ENCODE measurements at places on chromosomes 4 and X.

DNA sequence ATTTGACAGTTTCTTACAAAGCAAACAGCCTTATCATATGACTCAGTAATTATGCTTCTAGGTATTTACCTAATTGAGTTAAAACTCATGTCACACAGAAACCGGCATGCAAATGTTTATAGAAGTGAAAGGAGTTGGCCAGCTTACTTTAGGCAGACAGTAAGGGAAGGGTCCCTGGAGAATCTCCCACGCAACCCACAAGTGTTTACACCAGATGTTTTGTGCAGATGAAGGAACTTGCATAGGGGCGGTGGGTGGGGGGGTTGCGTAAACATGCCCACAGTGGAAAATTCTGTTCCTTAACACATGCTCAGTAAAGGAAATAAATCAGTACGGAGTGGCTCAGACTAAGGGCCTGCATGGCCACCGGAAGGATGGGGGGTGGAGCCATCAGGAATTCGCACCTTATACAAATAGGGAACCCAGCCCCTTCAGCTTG is 330.5 kb upstream of the AADAT start:
- DNase-seq = peak; percentile 33

- peak; percentile 63 for DNase-seq
Observed at GRCh38 chrX:131746491-131746968, 202.7 kb downstream of the OR13H1 start.

DNA sequence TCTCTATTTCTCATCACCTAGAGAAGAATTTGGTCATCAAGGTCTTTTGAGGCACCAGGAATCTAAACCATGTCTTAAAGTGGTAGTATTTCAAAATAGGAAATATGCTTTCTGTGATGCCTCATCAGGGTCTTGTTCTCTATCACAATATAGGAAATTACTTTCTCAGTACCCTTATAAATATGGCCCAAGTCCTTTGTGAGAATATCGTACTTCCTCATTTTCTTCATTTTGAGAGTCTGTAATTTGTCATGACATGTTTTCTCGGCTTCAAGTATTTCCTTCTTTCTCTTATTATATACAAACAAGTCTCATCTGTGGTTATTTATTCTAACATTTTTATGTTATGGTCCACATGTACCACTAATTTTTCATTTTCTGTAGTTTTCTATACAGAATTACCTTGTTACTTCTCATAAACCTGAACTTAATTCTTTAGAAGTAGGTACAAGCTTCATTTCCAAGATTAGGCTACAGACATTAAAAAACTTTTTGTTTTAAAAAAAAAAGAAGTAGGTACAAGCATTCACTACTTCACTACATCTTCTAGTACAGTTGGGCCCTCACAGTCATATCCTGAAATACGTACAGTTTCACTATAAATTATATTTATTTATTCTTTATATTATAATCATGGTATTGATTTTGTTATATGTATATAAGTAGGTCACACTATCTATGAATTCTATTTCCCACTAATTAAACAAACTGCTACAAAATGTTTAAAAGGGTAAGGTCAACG is 54.4 kb downstream of the KLHL13 start:
- DNase-seq = no peak

- no peak for DNase-seq
Observed at GRCh38 chr4:118905566-118905965, 16.9 kb downstream of the SYNPO2 start.

GRCh38 chr4:41307638-41308037 is 50.9 kb downstream of the UCHL1 start:
- DNase-seq = no peak

DNA sequence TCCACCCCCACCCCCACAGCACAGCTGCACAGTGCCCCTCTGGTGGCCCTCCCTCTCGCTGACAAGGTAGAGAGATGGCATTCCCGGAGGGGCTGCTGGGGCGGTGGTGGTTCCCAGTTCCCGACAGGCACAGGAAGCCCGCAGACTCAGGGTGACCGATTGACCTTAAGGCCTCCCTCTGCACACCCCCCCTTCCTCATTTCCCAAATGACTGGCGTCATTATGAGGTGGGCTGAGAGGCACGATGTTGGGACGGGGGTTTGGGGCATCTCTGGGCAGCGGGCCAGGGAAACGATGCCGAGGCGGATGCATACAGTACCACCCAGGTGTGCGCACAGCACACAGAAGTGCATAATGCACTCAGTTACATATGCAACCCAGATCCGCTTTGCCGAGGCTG is 3.5 kb upstream of the TIMP1 start:
- DNase-seq = no peak

DNA sequence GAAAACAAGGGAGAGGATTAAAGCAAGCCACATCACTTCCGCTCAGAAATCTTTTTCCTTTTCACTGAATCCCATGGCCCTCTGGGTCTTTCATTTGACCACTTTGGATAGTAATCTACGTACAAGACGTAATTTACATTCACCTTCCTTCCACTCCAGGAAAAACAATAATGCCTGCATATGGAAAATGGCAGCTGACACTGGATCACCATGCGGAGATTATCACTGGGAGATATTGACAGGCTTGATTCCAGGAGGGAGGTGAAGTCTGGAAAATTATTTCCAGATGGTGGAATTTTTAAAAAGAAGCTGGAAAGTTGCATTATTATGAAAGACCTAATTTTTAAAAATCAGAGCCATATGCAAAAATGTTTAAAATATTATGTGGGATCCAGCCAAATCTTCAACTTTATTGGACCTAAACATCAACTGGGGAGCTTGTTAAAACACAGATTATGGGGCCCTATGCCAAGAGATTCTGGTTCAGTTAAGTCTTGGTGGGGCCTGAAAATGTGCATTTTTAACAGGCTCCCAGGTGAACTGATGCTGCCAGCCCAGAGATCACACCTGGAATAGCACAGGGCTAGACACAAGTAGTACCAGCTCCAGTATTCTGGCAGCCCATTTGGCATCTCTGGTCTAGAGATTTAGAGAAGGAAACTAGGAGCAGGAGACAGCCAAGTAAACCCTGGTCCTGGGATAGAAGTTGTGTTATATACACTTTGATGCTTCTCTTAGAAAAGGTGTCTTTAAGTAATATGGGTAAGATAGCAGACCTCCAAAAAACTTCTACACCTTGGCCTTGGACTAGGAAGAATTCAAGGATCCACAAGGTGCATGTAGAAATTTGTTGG is 290.3 kb upstream of the LDB2 start:
- no peak for DNase-seq

DNA sequence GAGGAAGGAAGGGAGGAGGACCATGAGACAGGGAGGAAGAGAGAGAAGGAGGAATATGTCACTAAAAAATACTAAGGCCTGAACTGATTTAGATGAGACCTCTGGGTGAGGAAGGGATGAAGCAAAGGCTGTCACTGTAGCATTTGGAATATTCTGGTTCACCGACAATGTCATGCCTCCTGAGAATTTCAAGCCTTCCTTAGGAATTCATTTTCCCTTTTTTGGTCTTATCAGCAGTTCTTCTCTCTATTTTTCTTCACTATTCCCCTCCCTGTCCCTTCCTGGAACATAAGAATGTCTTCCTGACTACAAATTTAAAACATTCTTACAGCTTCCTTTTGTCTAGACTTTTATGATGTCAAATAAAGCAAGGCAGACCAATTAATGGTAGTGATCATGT is 527.8 kb downstream of the INPP4B start:
- DNase-seq = no peak

DNA sequence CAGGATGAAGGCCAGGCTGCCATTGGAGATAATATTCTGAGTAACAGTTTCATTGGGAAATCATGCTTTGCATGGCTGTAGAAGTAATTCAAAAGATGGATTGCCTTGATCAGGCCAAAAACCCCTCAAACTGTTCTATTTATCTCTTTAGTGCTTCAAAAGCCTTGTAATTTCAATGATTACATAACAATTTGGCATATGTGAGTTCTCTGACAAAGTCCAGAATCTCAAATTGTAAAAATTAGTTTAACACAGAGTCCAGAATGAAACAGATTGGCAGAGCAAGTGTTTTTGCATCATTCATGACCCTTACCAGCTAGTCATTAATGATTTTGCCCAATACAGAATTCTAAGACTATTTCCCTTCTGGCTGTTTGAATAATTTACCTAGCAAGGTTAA is 347.3 kb downstream of the SPRY1 start:
- no peak for DNase-seq

- DNase-seq = no peak
Observed at GRCh38 chrX:19705196-19705769, 182.1 kb downstream of the SH3KBP1 start.

DNA sequence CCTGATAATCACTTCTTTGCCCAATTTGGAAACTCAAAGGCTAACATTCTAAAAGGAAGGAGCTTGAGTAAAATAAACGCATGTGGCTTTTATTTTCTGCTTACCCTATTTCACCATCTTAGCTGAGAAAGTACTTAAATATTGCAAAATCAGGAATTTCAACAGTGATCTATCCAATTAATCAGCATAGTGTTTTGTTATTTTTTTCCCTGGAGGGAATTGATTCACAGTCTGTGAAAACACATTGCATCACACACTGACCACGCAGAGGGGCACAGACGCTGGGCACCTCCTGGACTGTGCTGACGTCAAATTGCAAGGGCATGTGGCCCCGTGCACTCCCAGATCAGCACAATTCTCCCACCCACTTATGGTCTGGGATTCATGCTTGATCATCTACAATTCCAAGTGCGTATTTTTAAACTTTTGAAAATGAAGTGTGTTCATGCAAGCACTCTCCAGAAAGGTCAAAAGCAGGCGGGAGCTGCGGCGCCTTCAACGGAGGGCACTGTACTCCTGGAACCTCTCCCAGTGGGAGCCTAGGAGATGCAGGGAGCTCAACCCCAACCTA is 320.6 kb upstream of the PPARGC1A start:
- DNase-seq = no peak

GRCh38 chrX:40514376-40514775 is 66.4 kb upstream of the ATP6AP2 start:
- no peak for DNase-seq

DNA sequence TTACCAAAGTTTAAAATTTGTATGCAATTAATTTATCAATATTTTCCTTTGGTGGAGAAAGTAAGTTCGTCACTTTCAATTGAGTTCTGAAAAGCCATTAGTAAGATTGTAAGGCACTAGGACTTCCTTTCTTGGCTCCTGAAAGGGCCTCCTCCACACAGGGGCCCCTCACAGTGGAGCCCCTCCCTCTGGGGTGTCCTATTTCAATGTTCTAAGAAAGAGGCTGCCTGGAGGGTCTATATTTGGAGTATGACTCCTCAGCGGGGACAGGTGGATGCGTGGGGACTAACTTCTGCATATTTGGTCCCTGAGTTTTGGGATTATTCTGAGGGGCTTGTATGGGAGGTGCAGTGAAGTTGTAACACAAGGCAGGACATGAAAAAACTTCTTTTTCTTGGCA is 1.6 kb upstream of the ARMCX4 start:
- DNase-seq = no peak

DNA sequence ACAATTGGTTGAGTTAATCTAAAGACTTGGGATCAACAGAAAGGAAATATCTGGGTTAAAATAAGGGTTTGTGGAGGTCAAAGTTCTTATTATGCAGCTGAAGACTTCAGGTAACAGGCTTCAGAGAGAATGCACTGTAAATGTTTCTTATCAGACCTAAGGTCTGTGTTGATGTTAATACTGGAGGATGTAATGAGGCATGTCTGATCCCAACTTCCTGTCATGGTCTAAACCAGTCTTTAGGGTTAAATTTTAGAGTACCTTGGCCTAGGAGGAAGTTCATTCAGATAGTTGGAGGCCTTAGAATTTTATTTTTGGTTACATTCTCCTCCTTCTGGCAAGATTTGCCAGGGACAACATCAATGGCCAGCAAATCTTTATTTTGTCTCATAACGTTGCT is 72.1 kb upstream of the GC start:
- DNase-seq = no peak

DNA sequence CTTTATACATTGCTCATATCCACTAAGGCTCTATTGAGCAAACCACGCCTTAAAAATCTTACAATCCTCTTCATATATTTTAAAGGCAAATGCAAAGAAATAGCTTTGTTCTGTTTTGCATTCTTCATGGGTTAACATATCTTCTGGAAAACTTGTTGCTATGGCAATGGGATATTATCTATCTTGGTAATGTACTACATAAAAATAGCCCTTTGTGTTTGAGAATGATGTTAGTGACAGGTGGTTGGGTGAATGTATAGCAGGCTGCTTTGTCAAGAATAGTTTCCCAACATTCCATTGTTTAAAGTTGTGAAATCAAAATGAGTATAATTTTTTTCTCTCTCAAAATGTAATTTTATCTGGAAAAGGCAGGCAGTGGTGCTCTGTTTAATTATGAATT is 16.8 kb downstream of the REPS2 start:
- no peak for DNase-seq
